ENCODE measurements at places on chromosomes 2 and 18.

- DNase-seq, result no peak
Measured at GRCh38 chr2:99181624-99182000, 628 bp downstream of the MRPL30 start.

GRCh38 chr18:8361941-8362471 is 247.2 kb upstream of the RAB12 start:
- no peak for DNase-seq

DNA sequence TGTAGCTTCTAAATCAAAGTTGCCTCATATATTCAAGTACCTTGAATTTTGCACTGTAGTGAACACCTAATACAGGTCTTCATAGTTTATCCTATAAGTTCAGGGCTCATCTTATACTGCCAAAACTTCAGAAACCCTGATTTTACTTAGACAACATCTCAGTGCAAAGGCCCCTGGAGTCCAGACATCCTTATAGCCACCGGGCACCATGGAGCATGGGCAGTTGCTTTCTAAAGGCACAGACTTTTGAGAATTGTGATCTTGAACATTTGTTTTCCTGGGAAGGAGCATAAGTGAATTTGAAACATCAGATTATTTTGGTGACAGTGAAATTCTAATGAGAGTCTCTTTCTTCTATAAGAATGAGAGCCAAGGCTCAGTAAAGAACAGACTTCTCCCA is 292.3 kb downstream of the CYRIA start:
- no peak for DNase-seq

DNA sequence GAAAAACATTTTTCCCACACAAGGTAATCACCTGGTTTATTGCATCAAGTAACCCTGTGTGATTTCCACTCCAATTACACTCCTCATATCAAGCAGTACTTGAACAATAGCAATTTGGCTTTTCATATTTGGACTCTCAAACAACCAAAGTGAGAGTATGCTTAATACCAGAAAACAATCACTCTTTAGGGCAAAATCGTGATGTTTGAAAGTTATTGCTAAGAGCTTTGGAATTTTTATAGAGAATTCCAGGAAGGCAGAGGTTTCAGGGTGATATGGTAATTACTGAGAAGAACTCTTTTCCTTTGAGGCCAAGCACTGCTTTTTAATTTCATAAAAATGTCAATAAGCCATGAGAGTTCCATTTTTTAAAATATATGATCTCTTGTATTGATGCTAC is 779.5 kb upstream of the LRRTM1 start:
- no peak for DNase-seq

- DNase-seq, result no peak
Measured at GRCh38 chr2:70496819-70497218, 56.8 kb downstream of the TGFA start.

GRCh38 chr2:51084750-51085149 is 52.8 kb upstream of the NRXN1 start:
- no peak for DNase-seq

DNA sequence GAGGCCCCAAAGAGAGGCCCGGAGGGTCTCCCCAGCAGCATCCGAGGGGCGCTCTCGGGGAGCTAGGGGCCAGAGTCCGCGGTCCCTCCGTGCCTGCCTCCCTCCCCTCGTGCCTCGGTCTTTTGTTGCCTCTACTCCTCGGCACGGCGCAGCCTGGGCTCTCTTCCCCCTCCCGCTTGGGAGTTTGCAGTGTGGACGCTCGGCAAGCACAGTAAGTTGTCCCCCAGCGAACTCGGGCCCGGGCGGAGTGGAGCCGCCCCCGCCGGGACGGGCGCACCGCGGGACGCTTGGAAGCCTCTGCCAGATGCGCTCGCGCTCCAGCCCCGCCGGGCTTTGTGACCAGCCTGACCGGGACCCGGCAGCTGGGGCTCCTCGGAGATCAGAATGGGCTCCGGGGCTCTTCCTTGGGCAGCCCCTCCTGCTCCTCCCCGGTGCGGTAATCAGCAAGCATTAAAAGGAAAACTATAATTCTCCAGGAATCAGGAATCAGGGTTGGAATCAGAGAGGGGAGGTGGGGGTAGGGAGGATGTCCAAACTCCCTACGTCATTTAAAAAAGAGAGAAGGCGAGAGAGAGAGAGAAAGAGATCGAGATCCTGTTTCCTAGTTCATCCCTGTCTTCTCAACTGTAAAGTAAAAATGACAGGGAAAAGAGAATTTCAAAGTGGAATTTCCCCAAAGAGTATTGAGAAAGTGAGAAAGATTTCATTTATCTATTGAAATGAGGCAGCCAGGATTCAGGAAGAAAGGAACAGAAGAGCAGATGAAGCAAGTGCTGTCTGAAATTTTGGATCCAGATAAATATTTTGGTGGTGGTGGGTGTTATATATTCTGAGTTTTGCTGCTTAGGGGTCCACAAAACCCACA is 786 bp upstream of the TMEM200C start:
- peak; percentile 8 for DNase-seq

DNA sequence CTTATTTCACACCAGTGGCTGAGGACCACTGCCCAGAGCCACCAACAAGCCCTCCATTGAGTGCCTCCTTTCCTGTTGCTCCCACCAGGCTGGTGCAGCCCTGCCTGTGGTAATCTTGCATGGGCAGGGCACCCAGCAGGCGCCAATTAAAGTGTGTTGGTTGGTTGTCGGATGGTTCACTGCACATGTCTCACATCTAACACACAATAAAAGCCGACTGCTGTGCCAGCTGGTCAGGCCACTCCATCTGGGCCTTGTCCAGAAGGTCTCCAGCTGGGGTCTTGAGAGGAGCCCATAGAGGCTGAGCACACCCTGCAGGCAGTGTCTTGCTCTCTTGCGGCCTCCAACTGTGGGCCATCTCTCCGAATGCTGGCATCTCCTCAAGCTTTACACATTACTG is 494.8 kb upstream of the KLHL29 start:
- DNase-seq, result no peak

- no peak for DNase-seq
Measured at GRCh38 chr18:75112186-75113096, 96.5 kb downstream of the PTGR3 start.

GRCh38 chr2:7292154-7292691 is 375.0 kb downstream of the RNF144A start:
- DNase-seq, result no peak

- no peak for DNase-seq
Measured at GRCh38 chr2:132583666-132584360, 86.2 kb downstream of the LYPD1 start.

GRCh38 chr2:68391099-68391498 is 26.0 kb downstream of the PLEK start:
- no peak for DNase-seq

GRCh38 chr2:19138264-19138825 is 220.1 kb downstream of the OSR1 start:
- no peak for DNase-seq

- DNase-seq, result no peak
Measured at GRCh38 chr2:144996225-144996795, 476.4 kb upstream of the ZEB2 start.

DNA sequence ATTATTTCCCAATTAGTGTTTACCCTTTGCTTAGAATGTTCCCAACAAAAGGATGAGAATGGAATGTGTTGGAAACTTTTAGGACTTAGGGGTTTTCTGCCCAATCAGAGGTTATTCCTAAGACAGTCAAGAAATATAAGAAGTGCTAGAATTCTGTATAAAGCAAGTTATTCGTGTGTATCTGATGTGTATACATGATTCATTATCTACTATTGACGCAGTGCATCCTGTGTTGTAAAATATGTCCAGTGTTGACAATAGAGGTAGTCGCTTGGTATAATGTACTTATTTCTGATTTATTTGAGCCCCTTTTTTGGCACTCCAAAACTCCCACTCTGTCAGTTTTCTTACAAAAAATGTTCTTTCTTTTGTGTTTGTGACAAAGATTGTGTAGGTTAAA is 881 bp downstream of the PIKFYVE start:
- no peak for DNase-seq

DNA sequence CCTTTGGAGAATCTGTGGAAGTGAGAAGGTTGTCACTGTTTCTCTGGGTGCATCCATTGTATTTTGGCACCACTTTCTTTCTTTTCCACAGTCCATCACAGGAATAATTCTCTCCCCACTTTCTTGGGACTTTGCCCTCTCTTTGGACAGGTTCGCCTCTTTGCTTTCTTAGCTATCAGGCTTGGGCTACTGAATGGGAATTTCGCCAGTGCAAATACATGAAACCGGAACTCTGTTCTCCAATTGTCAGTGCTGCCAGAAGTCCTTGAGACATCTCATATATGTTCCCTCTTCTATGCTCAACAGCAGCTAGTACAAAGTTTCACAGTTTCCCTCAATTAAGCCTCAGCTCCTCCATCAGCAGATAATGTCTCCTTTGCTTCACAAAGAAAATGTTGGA is 76.2 kb downstream of the NABP1 start:
- no peak for DNase-seq

Measured in stimulated activated CD4-positive, alpha-beta T cell treated with anti-CD3 and anti-CD28 coated beads, Interleukin-15, amount 100 ng/mL, for 24 hours (primary cell).